ENCODE measurements at places on chromosomes 5 and 9.

DNA sequence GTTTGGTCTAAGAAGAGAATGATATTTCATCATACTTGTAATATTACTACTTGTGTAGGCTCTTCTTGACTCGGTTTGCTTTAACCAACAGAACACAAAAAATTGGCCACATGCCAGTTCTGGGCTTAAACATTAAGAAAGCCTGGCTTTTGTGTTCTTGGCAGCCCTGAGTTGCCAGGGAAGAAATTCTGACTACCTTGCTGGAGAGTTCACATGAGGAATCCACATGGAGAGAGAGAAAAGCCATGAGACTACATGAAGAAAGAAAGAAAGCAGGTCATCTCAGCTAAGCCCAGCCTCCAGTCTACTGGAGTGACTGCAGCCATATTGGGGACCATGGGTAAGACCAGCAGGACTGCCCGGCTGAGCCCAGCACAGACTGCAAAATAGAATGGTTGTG is 524.8 kb downstream of the RAB3C start:
- DNase-seq: no peak

GRCh38 chr9:75087289-75087823 is 599 bp downstream of the NMRK1 start:
- peak; percentile 76 for DNase-seq

GRCh38 chr9:83444110-83444509 is 94.1 kb downstream of the FRMD3 start:
- DNase-seq: no peak

GRCh38 chr5:136726506-136726905 is 361.2 kb upstream of the TRPC7 start:
- DNase-seq: no peak

DNA sequence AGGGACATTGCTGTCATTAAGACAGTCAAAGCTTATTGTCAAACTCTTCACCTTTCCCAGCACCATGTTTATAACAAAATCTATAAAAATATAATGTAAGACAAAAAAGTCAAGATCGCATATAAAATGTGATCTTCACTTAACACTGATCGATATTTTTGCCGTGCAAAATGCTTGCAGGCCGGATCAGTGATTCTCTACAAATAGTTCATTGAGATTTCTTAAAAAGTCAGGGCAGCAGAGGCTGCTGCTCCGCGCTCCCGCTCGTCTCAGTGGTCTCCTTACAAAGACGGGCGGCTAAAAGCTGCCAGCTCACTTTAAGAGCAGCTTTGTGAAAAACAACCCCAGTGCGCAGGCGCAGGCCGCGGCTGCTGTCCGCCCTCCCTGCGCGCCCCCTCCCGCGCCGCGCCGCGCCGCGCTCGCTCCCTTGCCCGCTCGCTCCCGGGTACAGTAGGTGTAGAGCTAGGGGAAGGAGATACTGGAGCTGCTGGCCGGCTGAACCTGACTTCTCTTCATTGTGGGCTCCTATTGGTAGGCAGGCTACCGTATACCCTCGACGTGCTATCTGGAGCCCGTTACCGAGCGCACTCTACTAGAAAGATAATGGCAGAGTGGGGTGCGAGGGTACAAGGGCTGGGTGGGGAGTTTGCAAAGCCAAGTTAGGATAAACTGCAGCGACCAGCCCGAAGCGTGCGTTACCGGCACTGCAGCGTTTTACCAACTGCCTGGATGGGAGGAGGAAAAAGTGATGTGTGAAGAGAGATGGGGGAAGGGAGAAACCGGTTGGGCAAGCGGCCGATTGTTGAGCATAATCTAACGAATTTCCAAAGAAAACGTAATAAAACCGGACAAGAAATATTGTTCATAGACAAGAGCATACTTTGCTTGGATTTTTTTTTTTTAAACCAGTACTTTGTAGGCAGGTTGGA is at the start of gene ARRDC3:
Gene ARRDC3 (minus strand): TSS at position 291 of the 929 bp plus-strand sequence. CDS start 225 bp downstream, at position 66.
- DNase-seq: peak; percentile 98

GRCh38 chr5:132429463-132430440 is 60.2 kb downstream of the SLC22A5 start:
- no peak for DNase-seq

DNA sequence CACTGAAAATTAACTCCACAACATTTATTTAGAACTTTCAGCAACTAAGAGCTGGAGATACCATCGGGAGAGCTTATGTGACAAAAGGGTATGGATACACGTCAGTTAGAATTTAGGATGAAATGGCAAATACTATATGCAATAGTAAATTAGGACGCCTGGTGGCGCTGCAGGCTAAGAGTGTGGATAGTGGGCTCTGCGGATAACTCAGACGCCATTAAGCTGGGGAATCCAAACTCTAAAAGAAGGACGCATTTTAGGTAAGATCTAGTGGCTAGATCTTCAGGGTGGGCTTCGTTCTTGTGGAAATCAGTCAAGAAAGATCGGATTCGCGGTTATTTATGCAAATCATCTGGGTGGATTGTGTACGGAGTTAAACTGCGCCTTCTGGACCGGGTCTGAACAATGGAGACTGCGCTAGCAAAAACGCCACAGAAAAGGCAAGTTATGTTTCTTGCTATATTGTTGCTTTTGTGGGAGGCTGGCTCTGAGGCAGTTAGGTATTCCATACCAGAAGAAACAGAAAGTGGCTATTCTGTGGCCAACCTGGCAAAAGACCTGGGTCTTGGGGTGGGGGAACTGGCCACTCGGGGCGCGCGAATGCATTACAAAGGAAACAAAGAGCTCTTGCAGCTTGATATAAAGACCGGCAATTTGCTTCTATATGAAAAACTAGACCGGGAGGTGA is at the start of gene PCDHB5:
Gene PCDHB5 (plus strand): TSS at position 177 of the 688 bp plus-strand sequence. CDS start 229 bp downstream, at position 406.
- DNase-seq: peak; percentile 29

DNA sequence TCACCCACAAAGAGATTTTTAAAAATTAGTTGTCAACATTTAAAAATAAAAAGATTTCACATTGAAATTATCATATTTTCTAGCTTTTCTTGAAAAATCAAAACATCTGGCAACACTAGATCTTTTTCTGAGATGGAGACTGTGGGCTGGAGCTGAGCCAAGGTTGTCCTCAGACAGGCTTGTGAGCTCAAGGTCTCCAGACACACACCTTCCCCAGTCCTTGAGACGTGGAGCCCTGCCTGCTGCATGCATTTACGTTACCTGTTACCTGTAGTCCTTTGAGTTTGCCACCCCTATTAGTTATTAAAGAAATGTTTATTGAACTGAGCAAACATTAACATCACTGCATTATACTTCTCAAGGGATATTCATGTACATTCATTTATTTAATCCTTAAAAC is 87.5 kb upstream of the TLE1 start:
- no peak for DNase-seq

DNA sequence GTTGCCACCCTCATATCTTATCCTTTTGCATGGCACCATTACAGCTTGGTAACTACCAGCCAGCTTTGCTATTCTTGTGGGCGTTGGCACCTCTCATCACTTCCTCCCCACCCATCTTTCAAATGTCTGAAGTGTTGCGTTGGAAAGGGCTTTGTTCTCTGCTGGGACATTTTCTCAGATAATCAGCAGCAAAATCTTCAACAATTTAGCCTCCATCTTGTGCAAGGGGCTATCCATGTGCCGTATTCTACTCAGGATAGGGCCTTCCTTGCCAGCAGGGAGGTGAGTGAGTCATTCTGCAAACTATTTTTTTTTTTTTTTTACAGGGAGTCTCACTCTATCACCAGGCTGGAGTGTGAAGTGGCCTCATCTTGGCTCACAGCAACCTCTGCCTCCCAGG is 62.1 kb upstream of the NUDT12 start:
- no peak for DNase-seq

DNA sequence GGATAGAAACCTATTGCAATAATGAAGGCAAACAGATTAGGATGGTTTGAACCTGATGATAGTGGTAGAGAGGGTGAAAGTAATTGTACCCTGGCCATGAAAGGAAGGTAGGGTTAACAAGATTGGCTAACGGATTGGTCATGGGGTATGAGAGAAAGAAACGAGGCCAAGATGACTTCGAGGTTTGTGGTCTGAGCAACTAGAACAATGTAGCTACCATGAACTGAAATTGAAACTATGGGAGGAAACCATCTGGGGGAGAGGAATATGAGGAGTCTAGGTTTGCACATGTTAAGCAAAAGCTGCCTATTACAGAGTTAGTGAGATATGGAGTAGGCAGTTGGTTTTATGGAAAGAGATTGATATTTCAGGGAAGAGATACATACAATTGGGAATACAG is 406.0 kb downstream of the PRELID2 start:
- no peak for DNase-seq

- peak; percentile 95 for DNase-seq
Observed at GRCh38 chr9:128117613-128118471, 9.7 kb downstream of the PTGES2 start.

DNA sequence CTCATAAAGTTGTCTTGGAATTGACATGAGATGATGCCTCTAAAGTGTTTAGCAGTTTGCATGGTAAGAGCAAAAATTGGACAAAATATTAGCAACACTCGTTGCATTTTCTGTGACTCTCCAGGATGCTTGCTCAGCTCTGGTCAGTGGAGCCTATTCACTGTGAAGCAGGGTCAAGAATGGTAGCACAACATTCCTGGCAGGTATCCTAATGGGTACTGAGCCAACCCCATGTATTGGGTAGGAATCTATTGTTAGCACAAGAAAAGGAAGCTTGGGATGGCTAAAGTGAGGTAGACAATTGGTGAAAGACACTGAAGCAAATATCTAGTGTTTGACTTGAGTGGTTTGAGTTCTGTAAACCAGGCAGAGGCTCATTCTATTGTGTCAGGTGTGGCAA is 10.4 kb upstream of the ACTBL2 start:
- no peak for DNase-seq

GRCh38 chr9:80595192-80595591 is 1023.4 kb downstream of the TLE4 start:
- DNase-seq: no peak

DNA sequence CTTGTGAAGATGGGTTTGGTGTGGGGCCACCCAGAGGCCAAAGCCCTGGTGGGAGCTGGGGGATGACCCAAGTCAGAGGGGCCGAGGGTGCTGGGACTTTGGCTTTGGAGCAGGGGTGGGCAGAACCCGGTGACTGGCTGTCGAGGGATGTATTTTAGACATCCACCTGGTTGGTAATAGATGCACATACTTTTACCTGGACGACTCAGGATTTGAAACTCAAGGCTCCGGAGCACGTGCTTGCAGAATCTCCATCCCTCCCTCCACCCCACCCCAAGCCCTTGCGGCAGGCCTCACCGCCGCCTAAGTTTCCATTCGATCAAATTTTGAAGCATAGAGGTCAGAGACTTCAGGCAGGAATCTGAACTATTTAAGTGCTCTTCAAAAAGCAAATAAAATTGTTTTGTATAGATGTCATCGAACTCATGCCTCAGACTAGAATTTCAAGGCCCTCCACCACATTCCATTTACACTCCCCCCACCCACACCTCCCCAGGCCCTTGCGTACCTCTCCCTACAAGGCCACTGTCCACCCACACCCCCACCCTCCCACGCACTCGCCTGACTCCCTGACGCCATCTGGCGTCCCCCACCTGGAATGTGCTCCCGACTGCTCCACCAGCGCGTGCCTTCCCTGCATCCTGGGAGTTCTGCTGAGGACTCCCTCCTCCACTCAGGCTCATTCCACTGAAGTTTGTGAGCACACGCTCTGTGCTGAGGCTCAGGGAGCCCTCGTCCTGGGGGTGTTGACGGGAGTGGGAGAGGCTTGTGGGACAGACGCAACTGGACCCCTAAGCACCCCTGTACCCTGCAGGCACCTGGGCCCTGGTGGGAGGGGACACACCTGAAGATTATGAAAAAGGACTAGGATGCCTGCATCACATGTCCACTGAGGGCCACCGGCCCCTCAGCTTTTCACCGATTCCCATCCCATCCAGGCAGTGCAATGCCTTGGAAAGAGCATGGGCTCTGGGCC is 56.4 kb upstream of the RPL26L1 start:
- peak; percentile 28 for DNase-seq

DNA sequence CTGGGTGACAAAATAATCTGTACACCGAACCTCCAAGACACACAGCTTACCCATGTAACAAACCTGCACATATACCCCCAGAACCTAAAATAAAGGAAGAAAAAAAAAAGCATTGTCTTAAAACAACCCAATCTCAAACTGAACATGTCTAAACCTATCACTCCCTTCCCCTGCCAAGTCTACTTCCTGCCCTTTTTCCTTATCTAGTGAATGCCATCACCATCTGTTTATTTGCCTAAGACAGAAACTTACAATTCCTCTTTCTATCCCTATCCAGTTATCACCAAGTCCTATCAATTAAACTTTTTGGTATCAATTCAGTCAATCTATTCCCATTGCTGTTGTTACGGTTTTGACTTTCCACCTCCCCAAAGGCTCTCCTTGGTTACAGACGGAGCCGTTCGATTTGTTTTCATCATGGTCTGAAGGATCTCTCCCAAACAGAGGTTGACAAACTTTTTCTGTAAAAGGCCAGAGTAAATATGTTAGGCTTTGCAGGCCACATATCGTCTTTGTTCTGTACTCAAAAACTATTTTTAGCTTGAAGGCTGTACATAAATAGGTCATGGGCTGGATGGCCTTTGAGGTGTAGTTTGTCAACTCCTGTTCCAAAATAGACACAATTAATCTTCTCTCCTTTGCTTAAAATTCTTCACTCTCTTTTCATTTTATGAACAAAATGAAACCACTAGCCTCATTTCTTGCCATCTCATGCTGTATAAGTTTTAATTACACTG is 12.1 kb downstream of the NOL8 start:
- no peak for DNase-seq

- peak; percentile 60 for DNase-seq
Observed at GRCh38 chr5:33588654-33589372, 148.0 kb downstream of the TARS1 start.

DNA sequence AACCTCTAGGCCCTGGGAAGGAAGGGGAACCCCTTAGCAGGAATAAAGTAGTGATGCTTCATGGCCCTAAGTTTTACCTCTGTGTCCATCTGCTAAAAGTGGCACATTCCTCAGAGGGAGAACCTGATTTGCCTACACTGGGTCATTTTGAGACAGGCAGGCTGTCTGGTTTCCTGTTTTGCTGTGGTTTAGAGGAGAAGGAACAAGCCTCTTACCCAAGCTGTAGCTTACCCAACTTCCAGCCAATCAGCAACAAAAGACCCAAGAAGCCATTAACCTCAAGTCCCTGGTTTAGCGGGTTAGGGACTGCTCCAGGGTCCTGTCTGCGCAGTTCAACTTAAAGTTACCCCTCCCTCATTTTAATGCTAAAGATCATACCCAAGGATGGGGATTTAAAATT is 411.0 kb downstream of the MAT2B start:
- peak; percentile 93 for DNase-seq

GRCh38 chr9:75239176-75239575 is 150.9 kb downstream of the OSTF1 start:
- DNase-seq: no peak

- no peak for DNase-seq
Observed at GRCh38 chr9:14618836-14619420, 74.3 kb downstream of the ZDHHC21 start.

- DNase-seq: no peak
Observed at GRCh38 chr5:111859533-111860270, 102.7 kb upstream of the NREP start.

GRCh38 chr9:87556039-87556438 is 58.4 kb downstream of the DAPK1 start:
- DNase-seq: no peak

GRCh38 chr5:83785176-83785668 is 64.6 kb upstream of the HAPLN1 start:
- DNase-seq: no peak
